T-helper 1 cell (primary cell): ENCODE measurements at places on chromosomes 4 and X.

DNA sequence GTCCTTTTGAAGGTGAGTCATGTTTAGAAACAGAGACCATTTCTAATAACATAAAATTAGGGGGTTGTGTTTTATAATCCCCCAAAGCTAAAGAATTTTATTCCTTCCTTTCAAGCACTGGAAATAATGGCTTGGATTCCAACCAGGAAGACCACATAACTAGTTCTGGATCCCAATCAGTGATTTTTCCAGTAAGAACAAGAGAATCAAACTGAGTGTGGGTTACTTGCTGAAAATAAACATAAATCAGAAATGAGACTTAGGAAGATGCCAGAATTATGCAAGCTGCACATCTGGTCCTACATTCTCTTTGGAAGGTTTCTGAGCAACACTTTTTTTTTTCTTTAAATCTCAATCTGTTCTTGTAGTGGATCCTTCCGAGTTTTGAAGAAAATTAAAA, 76.3 kb downstream of the SOWAHB start:
- no peak for DNase-seq

DNA sequence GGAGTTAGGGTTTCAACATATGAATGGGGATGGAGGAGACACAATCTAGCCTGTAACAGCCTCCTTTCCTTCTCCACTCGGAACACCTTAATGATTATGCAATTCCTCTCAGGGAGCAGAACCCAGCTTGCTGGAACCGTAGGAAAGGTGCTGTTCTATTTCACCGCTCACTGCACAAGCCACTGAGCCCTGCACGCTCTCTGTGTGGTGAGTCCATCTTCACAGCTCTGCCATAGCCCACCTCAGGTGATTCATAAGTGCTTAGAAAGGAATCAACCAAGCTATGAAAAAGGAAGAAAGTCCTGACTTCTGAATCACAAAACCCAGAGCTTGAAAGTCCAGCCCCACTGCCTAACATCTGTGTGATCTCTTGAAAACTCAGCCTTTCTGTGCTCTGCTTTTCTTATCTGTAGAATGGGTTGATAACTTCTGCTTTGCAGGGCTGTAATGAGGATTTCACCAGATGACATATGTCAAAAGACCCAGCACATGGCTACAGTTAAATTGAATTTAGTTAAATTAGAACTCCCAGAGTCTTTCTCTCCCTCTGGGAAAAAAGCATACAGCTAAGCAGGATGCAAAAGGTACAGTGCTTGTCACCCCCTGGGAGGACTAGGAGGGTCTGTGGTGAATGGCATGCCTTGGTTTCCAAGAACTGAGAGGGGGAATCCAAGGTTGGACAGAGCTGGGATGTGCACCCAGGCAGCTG, 91.6 kb downstream of the WFS1 start:
- DNase-seq = no peak

- no peak for DNase-seq
Observed at GRCh38 chr4:83961575-83961974, 425.7 kb downstream of the GPAT3 start.

DNA sequence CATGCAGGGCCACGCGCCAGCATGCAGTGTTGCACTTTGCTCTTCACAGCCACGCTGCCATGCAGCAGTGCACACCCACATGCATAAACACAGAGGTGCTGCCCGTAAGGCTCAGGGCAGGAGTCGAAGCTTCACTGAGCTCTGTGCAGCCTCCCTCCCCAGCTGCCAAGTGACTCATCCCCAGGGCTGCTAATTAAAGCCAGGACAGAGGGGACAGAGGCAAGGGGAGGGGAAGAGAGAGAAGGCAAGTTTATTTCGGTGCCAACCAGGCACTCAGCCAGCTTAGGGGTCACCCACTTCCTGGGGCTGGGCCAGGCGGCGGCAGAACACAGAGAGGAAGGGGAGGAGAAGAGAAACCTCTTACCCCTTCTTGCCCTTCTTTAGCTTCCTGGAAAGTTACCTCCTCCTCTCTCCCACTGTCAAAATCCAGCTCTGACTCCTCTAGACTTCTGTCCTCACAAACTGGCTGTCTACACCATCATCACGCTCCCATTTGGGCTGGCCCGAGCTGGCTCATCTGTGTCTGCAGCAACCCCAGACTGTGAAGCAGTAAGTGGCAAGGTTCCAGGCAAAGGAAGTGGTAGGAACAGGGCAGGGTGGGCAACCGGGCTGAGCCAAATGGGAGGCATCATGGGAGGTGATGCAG, 6.2 kb upstream of the IQSEC2 start:
- peak; percentile 12 for DNase-seq

DNA sequence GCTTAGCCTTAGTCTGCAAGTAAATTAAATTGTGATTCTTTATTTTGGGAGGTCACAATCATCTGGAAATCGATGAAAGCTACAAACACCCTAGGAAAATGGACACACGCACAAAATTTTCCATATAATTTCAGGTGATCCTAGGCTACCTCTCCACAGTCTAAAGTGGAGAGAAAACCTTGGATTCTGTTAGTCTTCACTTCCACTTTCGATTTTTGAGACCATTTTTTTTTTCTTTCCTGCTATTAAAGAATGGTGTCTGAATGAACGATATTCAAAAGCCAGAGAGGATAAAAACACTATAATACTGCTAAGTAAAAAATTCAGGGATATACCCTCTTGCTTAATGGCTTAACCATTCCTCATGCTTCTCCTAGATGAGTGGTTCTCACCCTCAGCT, 1.7 kb downstream of the FBXL5 start:
- no peak for DNase-seq

- no peak for DNase-seq
Observed at GRCh38 chrX:104098919-104099318, 13.4 kb upstream of the ZCCHC18 start.

DNA sequence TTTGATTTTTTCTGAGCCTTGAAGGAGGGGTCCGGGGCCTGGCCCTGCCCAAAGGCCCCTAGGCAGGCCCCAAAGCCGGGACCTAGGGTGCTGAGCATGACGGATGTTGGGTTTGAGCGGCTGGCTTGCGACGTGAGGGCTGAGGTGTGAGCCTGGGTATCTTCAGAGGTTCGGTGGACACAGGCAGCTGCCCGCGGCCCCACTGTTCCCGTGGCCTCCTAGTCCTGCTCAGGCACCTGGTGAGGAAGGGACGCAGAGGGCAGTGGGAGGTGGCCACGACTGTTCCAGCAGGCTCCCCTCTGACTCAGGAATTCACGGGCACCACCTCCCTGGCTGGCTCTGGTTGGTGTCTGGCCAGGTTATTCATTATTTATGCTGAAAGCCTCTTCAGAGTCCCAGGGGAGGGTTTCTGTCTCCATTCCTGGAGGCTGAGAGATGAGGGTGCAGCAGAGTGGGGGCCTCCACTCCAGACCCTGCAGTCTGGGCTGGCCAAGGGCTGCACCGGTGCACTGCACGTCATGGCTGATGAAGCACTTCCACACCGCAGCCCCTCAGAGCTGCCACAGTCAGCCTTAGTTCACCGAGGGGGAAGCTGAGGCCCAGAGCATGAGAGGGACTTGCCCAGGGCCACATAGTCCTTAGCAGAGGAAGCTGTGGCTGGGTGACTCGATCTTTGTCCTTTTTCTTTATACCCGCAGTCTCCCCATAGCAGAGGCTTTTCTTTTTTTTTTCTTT, 2.2 kb downstream of the MSANTD1 start:
- DNase-seq = no peak

DNA sequence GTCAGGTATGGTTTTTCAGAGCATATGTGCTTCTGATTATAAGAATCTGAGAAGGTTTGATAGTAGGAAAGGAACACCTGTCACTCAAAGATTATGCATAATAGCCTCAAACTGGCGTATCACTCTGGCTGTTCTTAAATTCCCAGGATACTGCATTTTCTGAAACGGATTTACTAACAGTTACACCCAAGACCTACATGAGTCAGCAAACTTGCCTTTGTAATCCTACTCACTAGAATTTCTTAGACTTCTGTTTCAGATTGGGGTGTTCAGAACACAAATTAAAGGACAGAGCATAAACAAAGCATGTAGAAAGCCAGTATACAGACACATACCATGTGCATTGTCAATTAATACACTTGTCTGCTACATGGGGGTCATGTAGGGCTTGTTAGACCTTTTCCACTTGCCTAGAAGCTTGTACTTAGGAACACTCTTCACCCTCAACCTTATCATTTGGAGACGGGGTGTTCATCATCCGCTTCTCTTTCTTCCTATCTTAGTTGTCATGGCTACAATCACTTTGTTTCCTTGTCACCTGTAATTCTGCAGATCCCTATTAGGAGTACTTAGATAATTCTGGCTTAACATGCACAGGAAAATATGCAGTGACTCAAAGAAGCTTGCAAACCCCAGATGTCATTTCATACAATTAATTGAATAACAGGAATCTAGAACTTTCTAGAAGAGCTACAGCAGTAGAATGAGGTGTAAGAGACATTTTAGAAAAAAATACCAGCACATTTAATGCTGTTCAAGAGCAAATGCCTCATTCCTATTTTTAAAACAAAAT, 593.0 kb upstream of the TENM3 start:
- no peak for DNase-seq

DNA sequence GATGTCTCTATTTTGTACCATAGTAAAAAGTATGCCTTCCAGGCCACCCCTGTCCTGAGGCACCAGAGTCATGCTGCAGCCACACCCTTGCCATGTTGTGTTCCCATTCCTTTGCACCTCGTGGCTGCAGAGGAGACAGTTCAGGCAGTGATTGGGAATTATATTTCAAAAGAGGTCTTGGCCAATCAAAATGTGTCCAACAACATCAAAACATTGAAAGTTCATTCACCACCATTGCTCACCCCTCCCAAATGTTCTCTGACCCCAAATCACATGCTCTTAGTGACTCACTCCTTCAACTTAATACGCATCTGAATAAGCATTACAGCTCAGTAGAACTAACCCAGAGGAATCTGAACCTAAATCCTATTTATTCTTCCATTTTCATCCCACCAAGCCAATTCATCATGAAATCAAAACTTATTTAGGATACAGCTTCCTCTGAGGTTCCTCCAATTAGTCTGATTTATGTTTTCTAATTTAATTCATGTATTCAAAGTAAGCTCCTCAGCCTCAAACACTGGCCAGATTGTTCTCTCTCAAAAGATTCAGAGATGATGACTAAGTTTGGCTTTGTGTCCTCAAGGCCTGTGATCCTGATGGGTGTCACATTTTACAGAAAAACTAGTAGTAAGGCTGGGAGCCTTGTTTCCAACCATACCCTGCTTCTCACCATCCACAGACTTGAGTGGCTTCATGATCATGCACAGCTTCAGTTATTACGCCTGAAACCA, 323.2 kb upstream of the INTU start:
- no peak for DNase-seq

DNA sequence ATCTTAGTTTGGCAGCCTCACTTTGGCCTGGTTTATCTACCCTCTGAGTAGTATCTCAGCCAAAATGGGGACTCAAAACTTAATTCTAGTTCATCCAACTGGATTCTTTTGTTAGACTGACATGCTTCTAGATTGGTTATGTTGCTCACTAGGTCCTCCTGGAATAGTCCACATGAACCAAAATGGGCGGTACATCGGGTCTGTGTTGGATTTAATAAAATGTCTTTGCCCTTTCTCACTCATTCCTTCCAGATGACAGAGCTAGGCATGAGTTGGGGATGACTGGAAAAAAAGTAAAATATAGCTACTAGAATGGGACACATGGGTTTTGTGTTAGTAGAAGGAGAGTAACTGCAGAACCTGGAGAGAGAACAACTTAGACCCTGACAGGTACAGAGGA, 247.9 kb downstream of the CCSER1 start:
- no peak for DNase-seq

DNA sequence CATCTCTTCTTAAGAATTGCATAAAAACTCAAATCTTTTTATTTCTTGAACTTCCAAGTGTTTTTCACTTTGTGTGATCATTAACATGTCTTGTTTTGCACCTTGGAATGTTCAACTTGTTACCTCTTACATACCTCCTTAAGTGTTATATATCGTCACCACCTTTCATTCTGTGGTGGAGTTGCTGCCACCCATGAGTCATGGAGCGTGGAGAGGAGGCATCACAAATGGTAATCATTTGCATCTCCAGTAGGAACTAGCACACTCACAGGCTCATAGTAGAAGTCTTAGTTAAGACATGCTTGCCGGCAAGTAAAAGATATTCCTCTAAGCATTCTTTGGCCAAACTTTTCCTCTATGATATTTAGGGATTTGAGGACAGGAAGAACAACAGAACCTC, 67.0 kb upstream of the VCX start:
- DNase-seq = no peak

- DNase-seq = no peak
Observed at GRCh38 chrX:20711366-20711765, 444.7 kb upstream of the RPS6KA3 start.

DNA sequence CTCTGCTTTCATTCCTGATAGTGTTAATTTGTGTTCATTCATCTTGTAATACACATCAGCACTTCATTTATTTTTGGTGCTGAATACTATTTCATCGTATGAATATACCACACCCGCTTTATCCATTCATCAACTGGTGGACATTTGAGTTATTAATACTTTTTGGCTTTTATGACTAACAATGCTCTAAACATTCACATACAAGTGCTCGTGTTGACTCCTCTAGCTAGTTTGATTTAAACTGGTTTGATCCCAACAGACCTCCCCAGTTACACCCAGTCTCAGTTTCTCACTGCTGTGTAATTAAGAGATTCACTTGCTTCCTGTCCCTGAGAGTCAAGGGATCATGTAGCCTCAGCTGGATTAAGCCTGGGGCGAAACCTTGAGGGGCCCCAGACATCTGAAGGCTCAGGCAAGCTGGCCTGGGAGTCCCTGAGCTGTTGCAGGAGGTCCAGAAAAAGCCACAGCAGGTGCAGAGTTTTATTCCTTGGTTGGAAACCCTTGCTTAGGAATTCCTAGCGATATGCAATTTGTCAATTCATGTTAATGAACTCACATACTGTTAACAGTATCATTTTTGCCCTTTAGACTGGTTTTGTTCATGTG, 52.8 kb upstream of the CLDN24 start:
- DNase-seq = no peak

DNA sequence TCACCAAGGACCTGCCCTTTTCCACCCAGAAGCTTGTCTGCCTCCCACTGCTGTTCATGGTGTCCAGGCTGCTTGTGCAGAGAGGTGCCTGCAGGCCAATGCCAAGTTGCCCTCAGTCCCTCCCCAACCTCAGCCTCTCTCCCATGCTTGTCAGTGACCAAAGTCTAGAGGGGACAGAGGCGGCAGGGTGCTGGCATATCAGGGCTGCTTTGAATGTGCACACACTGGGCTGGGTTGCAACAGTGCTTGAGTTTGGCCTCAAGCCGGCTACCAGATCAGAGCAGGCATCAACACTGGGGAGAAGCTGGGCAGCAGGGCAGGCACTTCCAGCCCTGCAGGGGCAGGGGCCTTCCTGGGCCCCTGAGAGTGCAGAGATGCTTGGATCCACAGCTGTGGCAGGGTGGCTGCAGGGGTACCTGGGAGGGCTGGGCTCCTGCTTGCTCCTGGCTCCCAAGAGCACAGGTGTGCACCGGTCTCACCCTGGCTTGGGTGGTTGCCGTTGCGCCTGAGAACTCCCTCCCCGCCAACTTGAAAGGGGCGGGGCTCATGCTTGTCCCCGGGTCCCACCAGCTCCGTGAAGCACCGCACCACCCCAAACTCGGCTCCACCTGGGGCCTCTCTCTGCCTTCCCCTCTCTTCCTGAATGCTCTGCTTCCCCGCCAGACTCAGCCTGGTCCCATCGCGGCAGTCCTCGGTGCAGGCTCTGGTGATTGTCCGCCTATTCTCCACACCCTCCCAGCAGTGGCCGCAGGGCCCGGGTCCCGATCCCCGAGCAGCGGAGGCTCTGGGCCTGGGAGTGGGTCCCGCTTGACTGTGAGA, 1681.9 kb upstream of the ADGRL3 start:
- no peak for DNase-seq
